ENCODE measurements at places on chromosomes 3 and 15.

- no peak for DNase-seq
Observed at GRCh38 chr3:4907643-4908432, 71.4 kb upstream of the BHLHE40 start.

DNA sequence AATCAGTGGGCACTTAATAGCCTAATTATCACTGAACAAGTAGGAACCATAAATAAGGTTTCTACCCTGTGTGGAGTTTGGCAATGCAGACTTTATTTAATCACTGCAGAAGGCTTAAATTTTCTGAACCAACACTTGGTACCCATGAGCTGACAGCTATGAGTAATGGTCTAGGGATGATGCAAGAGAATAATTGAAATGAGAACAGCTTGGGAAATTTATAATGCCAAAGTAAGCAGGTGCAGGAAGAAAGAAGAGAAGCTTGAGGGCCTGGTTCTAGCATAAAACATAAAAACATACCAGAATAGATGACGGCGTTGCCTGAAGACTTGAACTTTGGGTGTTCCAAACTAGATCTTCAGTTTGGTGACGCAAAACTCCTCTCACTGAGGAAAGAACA, 67.0 kb downstream of the IMPG2 start:
- no peak for DNase-seq

DNA sequence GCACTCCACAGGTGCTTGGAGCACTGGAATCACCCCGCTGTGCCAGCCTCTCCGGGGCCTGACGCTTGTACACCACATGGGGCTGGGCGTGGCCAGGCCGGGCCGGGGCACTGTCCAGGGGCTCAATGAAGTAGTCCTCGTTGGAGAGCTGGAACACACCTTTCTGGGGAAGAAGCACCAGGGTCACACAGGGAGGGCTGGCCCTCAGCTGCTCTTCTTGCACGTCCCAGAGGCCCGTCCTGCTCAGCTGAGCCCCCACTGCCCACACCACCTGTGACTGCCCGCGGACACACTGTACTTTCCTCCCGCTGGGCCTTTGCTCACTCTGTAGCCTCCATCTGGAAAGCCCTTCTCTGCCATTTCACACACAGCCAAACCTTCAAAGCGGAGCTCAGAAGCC, 13.3 kb downstream of the ADAMTS7 start:
- no peak for DNase-seq

GRCh38 chr3:44860117-44860516, 1.6 kb upstream of the TMEM42 start:
- DNase-seq: no peak

- DNase-seq: no peak
Observed at GRCh38 chr3:64203969-64204908, 21.0 kb downstream of the PRICKLE2 start.

GRCh38 chr15:32029862-32030781, at the start of gene CHRNA7:
Gene CHRNA7, plus strand, starts transcription at chr15:32030515. Its CDS starts 80 bp downstream, at chr15:32030595.
- DNase-seq: peak; percentile 8

DNA sequence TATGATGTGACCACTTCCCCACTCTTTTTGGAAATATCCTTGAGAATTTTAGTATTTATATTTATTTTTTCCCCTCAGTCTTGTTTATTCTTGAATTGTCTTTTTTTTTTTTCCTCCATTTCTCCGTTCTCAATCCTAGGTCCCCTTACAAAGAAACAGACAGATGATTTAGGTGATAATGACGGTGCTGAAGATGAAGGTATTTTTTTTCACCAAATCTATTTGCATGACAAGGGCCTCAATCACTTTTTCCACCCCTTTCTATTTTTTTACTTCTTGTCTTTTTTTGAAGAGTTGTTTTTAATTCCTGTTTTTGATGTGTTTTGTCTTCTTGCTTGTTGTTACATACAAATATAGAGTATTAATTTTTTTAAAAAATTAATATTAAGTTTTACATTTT, 402.6 kb downstream of the NLGN1 start:
- no peak for DNase-seq

DNA sequence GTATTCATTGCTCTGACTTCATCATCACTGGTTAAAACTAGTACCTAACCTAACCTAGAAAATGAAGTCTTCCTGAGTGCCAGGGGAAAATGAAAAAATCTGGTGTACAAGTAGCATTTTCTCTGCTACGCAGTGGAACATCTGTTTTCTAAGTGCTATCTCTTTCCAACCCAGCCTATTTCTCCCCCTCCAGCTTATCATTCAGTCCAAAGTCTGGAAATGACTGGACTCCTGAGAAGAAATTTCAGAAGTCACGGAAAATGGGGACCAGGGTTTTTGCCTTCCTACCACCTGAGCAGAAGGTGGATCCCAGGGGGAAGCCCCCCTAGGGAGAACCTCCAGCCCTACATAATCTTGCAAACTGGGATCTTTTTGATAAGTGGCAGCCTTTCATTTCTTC, 9.6 kb upstream of the GLCE start:
- DNase-seq: no peak

GRCh38 chr3:189363590-189364255, 192.0 kb downstream of the TPRG1 start:
- DNase-seq: no peak

DNA sequence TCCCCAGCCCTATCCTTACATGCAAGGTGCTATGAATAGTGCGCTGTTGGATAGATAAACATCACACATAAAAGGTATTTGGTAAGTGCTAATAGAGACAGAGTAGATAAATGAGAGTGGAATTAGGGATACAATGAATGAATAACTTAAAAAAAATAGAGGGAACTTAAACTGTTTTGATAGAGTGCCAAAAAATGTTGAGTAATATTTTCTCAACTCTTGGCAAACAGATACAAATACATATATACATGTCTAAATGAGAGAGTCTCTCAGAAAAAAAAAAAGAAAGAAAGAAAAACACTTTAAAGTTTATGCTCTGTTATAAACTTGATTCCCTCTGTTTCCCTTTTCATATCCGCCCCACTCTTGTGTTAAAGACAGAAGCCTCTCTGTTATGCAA, 667.4 kb downstream of the ROBO2 start:
- no peak for DNase-seq

DNA sequence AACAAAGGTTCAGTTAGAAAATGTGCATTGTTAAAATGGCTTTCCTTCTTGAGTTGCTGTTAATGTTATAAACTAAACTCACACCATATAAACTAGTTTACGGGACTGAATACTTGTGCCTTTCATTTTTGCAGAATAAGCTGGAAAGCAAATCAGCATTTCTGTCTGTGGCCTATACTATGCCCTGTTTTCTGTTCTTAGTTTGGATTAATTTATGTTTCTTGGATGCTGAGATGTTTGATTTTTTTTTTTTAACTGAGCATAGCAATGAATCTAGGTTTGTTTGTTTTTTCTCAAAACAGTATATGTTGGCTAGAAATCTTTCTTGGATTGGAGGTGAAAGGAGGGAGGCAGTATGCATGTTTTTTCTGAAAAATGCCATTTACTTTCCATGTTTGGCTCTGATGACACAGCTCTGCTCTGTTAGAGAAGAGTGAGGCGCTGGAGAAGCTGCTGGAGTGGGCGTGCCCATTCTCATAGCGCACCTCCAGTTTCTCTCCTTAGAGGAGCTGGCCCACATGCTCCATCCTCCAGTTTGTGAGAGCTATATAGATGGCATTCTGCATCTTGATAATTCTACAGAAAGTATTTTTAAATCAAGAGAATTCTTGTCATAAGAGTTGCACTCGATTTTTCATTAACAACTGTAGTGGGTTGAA, 423.6 kb upstream of the TPM1 start:
- no peak for DNase-seq

DNA sequence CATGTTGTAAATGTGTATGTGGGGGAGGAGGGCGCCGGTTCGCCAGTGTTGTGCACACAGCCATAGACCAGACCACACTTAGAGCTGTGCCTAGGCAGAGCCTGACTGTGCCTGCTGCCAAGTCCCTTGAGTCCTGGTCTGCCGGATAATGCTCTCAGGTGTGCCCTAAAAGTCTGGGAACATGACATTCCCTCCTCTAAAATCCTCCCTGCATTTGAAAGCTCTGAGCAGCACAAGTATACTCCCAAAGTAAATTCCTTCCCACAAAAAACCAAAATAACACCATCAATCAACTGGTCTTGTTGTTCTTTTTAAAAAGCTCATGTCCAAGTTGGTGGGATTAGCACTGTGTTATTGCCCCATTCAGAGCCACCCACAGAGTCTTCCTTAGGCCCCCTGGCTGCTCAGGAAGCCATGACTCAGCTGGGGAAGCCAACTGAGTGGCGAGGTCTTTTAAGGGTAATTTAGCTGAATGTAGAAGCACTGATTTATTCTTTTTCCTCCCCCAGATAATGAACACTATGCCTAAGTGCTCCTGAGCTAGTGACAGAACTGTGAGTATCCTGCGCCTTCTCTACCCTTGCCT, 147.8 kb upstream of the MCTP2 start:
- DNase-seq: no peak

GRCh38 chr15:35194296-35194695, 109.2 kb upstream of the NANOGP8 start:
- DNase-seq: no peak

DNA sequence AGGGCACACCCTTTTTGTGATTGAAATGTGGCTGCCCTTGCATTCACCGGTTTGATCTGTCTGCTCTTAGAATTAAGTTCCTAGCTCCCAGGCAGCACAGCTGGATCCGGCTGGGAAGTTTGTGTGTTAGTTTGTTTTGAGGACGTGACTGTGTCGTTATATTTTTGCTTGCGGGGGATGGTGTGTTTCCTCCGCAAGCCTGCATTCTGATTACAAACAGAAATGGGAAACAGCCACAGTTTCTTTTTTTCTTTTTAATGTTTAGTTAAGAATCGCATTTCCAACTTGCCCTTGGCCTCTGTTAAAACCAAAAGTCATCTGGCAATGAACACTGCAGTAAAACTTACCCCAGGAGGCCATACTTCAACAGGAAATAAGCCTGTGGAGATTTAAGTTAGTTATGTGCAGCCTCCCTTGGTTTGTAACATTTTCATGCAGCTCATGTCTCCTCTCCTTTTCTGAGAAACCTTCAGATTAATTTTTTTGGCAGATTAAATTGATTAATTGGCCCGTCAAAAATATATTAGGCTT, 888 bp downstream of the TMOD3 start:
- peak; percentile 38 for DNase-seq

- no peak for DNase-seq
Observed at GRCh38 chr3:45225465-45226205, 452 bp downstream of the TMEM158 start.

- DNase-seq: no peak
Observed at GRCh38 chr3:105195260-105195659, 171.4 kb upstream of the ALCAM start.

- no peak for DNase-seq
Observed at GRCh38 chr3:173650596-173650995, 253.1 kb downstream of the NLGN1 start.

GRCh38 chr3:47000198-47000815, 20.8 kb downstream of the NBEAL2 start:
- DNase-seq: no peak

GRCh38 chr15:65916041-65916663, 46.9 kb downstream of the RAB11A start:
- DNase-seq: no peak

DNA sequence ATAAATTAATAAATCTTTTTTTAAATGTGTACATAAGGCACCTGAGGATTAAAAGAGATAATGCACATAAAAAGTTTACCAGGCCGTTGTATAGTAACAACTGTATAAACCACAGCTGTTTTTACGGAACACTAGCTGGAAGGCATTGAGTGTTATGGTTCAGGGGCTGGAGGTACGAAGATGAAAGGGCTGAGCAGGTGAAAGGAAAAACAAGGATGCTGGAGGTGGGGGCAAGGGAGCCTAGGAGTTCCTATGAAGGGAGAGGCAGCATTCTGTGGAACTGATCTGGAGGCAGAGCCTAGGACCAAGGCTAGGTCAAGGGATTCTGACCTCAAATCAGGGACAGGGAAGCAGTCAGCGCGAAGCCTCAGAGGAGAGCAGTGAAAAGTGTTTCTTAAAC, 8.0 kb downstream of the SEMA5B start:
- no peak for DNase-seq

DNA sequence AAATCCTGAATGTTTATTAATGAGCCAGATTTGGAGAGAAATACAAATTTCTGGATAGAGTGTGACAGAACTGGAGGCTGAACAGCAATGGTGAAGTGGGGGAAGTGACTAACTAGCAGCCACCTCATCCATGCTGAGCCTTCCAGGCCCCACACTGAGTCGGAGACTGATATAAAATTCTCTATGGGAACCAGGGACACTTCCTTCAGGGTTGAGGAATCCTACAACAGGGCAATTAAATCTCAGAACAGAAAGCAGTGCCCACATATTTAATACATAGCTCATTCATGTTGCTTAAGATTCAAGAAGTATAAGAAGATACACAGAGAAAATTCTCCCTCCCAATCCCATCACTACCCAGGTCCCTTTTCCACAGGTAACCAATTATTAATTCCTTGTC, 49.3 kb downstream of the HACD2 start:
- no peak for DNase-seq

- DNase-seq: peak; percentile 26
Observed at GRCh38 chr3:5343459-5343858, 156.0 kb downstream of the EDEM1 start.

DNA sequence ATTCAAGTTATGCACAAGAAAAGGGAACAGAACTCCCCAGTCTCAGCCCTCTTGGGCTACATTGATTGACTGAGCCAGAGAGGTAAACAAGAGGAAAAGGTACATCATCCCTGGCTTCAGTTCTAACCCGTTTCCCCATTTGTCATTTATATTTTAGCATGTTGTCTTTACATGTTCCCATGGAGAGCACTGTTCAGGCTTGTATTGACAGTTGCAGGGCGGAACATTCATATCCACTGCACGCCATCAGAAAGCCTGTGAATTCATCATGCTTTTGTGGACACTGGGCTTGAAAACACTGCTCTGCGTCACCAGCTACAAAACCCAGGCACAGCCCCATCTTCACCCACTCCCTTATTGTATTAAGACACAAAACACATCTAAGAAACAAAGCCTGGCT, 240.9 kb upstream of the EIF1B start:
- no peak for DNase-seq

- DNase-seq: no peak
Observed at GRCh38 chr15:89657686-89658200, 2.5 kb upstream of the KIF7 start.

GRCh38 chr3:45590822-45591546, 3.6 kb upstream of the LIMD1 start:
- DNase-seq: peak; percentile 1

- no peak for DNase-seq
Observed at GRCh38 chr3:185709251-185709955, 115.4 kb downstream of the IGF2BP2 start.

- no peak for DNase-seq
Observed at GRCh38 chr3:47035645-47036044, 56.2 kb downstream of the NBEAL2 start.

- DNase-seq: no peak
Observed at GRCh38 chr3:160956785-160957184, 148.4 kb downstream of the B3GALNT1 start.

Measured in NCI-H510A treated with DMSO at 0.1 percent for 48 hours (cell line).